ENCODE measurements at places on chromosomes 4 and X. TPM values are rescaled to one million over a fixed set of nuclear protein-coding genes. Genes with fewer than 3 reads are reported as not detected.

Gene GPRASP1
- polyA plus RNA-seq, result 15.4 TPM

- DNase-seq, result no peak
Observed at GRCh38 chr4:112532267-112532666, 16.3 kb upstream of the NEUROG2 start.

- no peak for DNase-seq
Observed at GRCh38 chr4:186942758-186943377, 219.2 kb upstream of the FAT1 start.

Gene SRPX2
- polyA plus RNA-seq, result 10.8 TPM

DNA sequence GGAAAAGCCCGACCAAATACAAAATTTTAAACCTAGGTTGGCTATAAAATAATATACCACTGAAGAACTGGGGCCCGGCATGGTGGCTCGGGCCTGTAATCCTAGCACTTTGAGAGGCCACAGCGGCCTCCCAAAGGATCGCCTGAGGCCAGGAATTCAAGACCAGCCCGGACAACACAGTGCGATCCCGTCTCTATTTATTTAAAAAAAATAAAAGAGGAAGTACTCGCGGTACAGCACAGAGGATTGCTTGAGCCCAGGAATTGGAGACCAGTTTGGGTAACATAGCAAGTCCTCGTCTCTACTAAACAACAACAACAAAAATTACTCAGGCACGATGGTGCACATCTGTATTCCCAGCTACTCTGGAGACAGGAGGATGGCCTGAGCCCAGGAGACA lies 44.8 kb upstream of the CDKN2AIP start:
- DNase-seq, result no peak

GRCh38 chr4:3236326-3236878 lies 12.6 kb upstream of the MSANTD1 start:
- no peak for DNase-seq

Gene PRDM5
- 15.4 TPM for polyA plus RNA-seq

GRCh38 chrX:11437642-11438379 lies 144.6 kb downstream of the AMELX start:
- DNase-seq, result no peak

Gene INPP4B
- 8.5 TPM for polyA plus RNA-seq

Gene TCEAL3
- polyA plus RNA-seq, result 41.6 TPM

DNA sequence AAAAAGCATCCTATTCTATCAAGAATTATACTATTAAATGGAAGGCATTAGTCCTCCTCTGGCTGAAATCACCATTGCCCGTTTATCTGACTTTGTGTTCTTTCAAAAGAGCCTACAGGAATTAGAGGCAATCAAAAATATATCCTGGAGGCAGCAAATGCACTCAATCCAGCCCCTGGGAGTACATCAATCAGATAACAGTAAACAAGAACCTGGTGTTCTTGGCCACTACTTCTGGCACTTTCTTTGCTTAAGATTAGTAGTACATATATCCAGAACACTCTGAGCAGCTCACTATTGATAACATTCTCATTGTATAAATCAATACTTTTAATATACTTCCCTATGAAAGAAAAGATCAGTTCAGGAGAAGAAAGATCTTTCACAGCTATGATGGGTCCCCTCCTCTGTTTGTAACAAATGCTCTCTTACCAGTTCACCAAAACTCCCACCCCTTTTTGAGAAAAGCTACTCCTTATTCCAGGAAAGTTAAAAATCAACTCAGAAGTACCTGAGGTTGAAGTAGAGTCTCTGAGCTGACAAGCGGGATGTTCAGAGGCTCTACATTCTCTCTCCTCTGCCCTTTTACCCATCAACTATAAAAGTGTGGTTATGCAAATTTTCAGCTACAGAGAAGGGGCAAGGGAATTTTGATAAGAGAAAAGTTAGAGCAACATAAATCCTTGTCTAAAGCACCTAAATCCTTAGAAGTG lies 176.0 kb downstream of the COX18 start:
- DNase-seq, result no peak

Gene UCP1
- 0.18 TPM for polyA plus RNA-seq

DNA sequence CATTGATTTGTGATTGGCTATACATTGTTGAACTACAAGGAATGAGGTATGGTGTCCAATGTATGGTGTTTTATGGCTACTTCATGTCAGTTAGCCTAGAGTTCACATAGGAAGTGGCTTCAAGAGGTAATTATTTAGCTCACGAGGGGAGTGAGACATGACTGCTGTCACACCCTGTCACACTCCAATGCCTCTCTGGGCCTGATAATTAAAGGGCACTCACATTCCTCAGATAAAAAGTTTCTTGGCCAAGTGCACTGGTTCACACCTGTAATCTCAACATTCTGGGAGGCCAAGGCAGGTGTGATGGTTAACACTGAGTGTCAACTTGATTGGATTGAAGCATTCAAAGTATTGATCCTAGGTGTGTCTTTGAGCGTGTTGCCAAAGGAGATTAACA lies 65.0 kb upstream of the DDX60 start:
- DNase-seq, result no peak

Gene GC
- polyA plus RNA-seq, result 0.33 TPM

DNA sequence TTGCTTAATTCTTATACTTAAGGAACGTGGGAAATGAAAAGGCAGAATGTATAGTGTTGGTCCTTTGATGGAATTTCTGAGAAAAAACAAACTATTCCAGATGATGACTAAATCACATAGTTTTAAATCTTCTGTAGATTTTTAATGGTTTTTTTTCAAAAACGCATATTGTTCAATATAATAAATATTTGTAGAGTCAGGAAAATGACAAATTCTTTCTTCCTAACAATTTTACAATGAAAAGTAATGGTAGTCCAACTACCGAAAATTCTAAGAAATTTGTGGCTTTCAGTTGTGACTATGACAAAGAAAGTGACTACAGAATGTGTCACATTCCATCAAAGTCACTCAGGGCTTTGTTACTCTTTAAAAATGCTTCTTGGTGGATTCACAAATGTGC lies 164.8 kb upstream of the PITX2 start:
- DNase-seq, result no peak

DNA sequence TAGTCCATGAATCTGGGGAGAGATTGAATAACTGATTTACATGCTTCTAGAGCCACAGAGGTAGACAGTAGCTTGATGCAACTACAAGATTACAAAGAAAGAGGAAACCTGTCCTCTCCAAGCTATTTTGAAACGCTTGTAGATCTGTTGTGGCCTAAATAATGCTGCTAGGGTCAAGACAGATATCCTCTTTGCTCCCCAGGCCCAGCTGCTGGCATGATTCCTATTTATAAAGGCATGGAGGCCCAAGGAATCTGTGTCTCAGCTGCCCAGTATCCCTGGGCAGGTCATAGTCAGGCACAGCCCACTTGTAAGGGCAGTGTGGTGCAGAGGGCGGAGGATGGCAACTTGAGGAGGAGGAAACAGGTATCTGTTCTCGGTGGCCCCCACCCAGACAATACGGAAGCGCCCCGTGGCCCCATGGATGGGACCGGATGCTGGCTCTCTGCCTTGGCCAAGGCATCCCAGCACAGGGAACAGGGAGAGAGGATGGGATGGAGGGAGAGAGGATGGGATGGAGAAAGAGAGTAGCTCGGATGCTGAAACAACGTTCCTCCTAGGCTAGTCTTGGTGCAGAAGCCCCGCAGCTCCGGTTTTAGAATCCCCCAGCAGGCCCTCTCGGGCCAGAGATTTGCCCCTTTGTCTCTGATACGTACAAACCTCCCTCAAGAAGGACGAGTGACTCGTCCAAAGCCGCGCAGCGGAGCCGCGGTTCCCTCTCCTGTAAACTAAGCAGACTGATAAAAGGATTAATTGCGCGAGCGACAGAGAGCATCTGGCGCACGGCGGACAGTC lies 767 bp upstream of the SMIM20 start:
- no peak for DNase-seq

- DNase-seq, result no peak
Observed at GRCh38 chr4:125626946-125627345, 312.2 kb downstream of the FAT4 start.

Gene TTC29
- 1.6 TPM for polyA plus RNA-seq

DNA sequence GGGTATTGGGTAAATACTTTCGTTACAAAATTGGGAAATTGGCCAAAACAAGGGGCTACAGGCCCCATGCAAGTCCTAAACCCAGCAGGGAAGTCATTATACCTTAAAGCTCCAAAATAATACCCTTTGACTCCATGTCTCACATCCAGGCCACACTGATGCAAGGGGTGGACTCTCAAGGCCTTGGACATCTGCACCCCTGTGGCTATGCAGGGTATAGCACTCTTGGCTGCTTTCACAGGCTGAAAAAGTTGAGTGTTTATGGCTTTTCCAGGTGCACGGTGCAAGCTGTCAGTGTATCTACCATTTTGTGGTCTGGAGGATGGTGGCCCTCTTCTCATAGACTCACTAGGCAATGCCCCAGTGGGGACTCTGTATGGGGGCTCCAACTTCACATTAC lies 326.5 kb downstream of the TEX13C start:
- no peak for DNase-seq

DNA sequence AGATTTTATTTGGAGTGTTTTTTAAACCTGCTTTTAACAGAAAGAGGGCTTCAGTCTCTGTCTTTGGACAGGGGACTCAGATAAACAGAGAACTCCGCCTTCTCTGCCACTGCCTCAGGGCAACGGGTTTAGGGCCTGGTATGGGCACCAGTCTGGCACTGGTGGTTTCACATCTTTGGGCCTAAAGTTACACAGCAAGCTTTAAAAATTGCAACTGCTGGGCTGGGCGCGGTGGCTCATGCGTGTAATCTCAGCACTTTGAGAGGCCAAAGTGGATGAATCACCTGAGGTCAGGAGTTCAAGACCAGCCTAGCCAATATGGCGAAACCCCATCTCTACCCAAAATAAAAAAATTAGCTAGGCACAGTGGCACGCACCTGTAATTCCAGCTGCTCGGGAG lies 10.3 kb upstream of the NAT8L start:
- DNase-seq, result no peak

- no peak for DNase-seq
Observed at GRCh38 chr4:102326951-102327350, 18.3 kb downstream of the SLC39A8 start.

- DNase-seq, result no peak
Observed at GRCh38 chr4:125986307-125986706, 671.6 kb downstream of the FAT4 start.

DNA sequence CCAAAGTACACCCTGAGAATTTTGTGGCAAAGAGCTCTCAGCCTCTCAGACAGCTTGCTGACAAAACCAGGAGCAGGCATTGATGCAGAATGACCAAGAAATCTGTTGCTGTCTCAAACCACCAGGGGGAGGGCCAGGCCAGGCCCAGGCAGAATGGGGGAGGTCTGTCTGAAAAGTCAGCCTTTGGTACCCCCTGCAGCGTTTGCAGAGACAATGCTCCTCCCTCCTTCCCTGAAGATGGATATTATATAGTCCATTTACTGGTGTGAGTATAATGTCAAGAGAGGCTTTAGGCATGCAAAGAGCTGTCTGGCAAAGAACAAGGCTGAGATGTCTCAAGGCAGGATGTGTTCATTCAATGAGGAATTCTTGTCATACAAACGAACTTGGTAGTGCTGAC lies 52.9 kb upstream of the TRPC5OS start:
- no peak for DNase-seq

GRCh38 chr4:139682309-139682708 lies 16.7 kb downstream of the MGST2 start:
- DNase-seq, result no peak

Gene MAGED1
- 339 TPM for polyA plus RNA-seq

Gene AADAT
- polyA plus RNA-seq, result 22.4 TPM

Gene DIAPH2
- polyA plus RNA-seq, result 10.0 TPM

DNA sequence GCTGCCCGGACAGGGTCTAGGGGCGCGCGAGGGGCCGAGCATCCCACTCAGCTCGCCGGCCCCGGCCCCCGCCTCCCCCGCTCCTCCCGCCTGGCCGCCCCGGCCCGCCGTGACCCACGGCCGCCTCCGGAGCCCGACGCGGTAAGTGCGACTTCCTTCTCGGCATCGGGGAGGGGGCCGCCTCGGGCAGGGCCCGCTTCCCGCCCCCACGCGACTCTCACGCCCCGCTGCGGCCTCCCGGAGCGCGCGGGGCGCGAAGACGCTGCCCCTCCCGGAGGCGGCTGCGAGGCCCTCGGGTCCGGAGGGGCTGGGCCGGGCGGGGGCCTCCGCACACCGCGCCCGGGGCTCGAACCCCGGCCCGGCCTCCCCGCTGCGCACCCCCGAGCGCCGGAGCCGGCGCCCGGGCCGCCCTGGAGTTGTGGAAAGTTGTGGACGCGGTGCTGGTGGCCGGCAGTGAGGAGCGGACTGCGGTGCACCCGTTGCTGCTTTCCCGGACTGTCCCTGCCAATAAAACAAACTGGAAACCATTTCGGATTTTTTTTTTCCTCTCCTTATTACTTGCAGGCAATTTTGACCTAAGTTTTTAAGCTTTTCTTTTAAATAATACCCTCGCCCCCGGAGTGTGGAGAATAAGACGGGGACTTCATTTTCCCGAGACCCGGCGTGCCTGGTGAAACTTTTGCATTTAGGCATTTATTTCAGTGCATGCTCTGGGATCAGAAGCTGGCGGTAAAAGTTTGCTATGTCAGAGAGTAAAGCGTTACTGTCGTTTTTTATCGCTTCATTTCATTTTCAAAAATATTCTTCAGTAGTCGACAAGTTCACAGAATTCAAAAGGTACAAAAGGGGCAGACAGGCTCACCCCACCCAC lies 13.0 kb upstream of the TMEM156 start:
- no peak for DNase-seq

GRCh38 chr4:76377911-76378310 lies 43.0 kb downstream of the CCDC158 start:
- no peak for DNase-seq

- DNase-seq, result no peak
Observed at GRCh38 chrX:65644621-65645289, 22.7 kb upstream of the MSN start.

DNA sequence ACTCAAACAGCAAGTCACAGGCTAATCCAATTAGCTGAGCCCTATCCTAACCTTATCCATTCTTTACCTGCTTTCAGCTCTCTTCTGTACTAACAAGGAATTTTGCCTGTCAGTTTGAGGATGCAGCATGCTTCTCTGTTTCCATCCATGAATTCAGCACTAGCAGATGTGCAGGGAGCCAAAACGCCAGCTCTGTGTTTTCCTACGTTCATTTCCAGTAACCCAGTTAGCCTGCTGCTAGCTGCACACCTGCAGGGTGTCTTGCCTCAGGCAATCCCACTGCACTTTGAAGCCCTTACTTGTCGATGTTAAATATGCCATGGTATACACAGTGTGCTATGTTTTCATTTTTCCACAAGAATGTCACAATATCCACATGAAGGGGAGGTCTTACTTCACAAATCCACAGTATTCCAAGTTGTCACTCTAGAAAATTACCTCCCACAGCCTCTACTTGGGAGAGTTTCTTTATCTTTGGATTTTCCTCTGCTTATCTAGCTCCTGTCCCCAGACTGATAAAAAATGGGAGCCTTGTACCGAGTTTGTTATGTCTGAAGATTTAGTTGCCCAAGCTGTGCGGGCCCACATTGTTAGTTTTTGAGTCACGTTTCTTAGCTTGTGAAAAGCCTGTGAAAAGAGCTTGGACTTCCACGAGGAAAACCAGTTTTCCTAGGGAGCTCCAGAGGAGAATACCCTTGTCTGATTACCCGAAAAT lies 127.6 kb upstream of the HHIP start:
- no peak for DNase-seq

GRCh38 chr4:68218044-68218443 lies 27.4 kb downstream of the TMPRSS11B start:
- DNase-seq, result no peak

Measured in right renal cortex interstitium (tissue), 3 donors.